HFFc6 (cell line): ENCODE measurements at places on chromosomes 4 and X.

- no peak for DNase-seq
Measured at GRCh38 chrX:138986866-138987265, 275.3 kb upstream of the FGF13 start.

- DNase-seq = no peak
Measured at GRCh38 chr4:98946359-98946758, 17.4 kb upstream of the EIF4E start.

DNA sequence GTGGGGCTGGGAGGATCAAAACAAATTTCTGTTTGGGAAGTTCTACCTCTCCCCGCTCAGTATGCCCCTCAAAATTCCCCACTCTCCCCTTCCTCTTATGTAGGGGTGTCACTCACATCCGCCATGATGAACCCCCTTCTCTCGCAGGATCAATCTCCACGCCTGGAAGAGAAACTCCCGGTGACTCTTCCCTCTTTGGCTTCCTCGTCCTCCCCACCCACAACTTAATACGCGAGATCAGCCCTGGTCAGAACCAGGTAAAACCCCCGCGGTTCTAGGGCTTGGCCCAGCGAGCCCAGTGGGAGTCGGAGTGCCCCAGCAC, 427 bp downstream of the LAMTOR3 start:
- no peak for DNase-seq

GRCh38 chr4:81796790-81797528, 325.3 kb upstream of the RASGEF1B start:
- DNase-seq = no peak

DNA sequence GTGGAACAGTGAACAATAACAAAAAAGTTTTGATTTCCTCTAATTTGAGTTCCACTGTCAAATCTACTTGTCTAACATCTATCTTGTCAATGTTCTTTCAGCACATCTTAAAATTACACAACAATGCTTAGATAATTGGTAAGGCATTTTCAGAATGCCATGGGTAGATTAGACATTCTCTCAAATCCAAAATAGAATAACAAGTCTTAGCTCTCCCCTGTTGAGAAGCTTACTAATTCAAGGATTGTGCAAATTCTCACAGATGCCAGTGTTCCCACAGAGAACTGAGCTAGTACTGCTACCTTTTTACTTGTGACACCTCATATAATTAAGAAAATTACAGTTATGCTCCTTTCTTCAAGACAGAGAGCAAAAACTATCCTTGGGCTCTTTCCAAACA, 2442.0 kb downstream of the PCDH7 start:
- DNase-seq = no peak

DNA sequence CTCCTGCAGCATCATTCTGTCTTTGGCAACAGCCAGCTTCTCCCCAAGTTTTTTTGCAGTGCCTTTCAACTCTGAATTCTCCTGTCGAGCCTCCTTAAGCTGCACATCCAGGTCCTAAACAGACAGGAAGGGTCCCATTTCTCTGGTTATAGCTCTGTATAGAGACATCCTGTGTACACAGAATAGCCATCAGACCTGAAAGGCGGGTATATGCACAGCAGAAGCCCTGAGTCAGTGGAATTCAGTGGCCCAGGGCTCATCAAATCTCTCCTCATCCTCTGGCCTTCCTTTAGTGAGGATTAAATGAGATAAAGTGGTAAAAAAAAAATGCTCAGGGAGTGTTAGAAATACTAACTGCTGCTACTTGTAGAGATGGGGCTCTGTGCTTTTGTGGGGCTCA, 73.8 kb downstream of the FAM184B start:
- no peak for DNase-seq

DNA sequence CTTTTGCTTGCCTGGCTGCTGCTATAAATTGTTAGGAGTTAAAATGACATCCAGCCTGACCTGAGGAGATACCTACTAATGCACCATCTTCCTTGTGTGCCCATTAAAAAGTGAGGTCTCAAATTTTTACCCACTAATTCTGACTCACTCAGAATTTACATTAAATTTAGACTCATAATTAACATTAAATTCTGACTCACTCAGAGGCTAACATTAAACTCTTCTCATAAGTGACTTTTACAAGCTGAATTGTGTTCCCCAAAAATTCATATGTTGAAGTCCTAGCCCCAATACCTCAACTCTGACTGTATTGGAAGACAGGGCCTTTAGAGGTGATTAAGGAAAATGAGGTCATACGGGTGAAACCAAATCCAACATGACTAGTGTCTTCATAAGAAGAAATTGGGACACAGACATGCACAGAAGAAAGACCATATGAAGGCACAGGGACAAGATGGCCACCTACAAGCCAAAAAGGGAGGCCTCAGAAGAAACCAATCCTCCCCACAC, 11.8 kb downstream of the CASP6 start:
- DNase-seq = peak; percentile 54

DNA sequence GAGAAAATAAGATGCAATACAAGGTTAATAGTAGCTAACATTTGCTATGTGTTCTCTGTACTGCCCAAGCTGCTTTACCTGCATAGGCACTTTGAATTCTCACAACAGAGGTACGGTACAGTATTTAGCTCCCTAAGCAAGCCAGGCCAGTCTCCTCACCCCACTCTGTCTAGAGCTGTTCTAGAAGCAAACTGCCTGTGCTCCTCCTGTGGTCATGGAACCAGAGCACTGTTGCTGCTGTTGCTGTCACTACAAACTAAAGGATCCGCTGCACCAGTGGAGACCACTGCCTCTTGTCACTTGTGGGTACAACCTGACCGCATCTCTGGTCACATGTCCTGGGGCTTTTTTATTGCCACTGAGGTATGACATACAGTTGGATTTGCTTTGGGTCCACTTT, 19.6 kb downstream of the ZNF330 start:
- DNase-seq = no peak

- no peak for DNase-seq
Measured at GRCh38 chrX:40005292-40006011, 92.3 kb downstream of the BCOR start.

- DNase-seq = peak; percentile 18
Measured at GRCh38 chr4:127203562-127204200, 429.1 kb upstream of the INTU start.

DNA sequence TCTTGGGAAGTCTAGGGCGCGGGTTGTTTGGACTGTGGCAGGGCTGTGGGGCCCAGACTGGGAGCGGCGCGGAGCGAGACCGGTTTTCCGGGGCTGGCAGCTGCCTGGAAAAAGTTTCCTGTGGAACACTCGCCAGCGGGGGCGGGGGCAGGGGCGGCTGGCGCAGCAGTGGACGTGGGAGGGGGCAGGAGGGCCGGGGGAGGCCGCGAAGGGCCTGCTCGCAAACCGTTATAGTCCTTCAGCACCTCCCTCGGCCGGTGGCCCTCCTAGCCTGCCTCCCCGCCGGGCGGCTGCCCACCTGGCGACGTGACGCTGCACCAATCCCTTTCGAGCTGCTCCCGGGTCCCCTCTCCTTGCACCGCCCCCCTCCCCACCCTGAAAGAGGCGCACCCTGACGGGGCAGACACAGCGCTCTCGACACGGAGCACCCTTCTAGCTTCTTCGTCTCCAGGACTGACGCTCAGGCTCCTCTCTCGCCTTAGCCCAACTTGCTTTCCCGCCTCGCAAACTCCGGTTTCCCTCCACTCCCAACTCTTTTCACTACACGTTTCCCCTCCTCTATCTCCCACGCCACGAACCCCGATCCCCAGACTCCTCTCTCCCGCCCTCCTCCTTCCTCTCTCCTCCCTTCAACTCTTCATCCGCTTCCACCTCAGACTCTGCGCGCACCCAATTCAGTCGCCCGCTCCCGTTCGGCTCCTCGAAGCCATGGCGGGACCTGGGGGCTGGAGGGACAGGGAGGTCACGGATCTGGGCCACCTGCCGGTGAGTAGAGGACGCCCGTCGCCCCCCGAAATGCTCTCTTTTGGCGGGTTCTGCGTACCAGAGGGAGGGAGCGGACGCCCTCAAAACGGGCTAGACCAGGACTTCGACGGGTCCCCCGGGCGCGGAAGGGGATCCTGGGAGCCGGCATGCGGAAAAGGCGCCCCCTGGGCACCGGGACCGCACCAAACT, at the start of gene NRK:
TSS of gene NRK (plus strand) at position 402 of the 954 bp plus-strand sequence. CDS start at position 709, 307 bp downstream.
- no peak for DNase-seq

DNA sequence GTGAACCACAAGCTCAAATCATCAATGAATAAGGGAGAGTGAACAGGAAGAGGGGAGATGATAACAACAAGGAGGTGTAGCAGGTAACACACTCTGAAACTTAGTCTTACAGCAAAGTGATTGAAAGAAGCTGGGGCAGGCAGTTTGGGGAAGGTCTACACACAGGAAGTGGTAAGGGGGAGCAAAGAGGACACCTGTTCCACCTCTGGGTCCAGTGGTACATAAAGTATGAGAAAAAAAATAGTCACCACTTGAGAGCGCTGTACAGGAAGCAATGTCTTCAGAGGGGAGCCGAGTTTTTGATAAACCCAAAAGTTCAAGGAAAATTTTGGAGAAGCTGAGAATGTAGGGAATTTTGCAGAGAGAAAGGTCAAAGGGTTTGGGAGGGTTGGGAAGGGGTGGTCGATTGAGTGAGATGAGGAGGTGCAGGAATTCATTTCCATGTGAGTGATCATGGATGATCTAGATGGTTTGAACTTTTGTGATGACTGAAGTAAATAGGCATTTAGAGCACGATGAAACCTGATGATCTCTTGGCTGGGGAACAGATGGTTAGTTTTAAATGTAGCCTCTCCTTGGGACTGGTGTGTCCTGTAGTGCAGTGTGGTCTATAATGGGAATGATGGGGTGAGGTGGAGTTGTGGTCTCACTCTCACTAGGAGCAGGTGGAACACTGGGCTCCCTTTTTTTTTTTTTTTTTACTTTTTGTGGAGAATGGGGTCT, 142.0 kb downstream of the RBMX2 start:
- no peak for DNase-seq

- DNase-seq = no peak
Measured at GRCh38 chr4:140448162-140448561, 20.7 kb upstream of the CLGN start.

DNA sequence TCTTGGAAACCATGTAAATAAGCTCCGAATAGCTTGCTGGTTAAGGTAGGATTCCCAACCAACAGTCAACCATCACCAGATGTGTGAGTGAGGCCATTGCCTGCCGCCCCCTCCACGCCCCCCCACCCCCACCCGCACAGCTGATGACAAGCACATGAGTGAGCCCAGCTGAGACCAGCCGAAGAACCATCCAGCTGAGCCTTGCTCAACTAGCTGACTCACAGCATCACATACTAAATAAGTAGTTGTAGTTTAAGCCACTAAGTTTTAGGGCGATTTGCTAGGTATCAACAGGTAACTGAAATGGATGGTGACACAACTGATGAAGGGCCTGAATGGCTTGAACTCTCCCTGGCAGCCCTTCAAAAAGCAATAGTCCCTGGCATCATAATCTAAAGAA, 1.6 kb upstream of the CCDC149 start:
- DNase-seq = no peak

- no peak for DNase-seq
Measured at GRCh38 chrX:72040506-72040905, 91.2 kb downstream of the RTL5 start.

DNA sequence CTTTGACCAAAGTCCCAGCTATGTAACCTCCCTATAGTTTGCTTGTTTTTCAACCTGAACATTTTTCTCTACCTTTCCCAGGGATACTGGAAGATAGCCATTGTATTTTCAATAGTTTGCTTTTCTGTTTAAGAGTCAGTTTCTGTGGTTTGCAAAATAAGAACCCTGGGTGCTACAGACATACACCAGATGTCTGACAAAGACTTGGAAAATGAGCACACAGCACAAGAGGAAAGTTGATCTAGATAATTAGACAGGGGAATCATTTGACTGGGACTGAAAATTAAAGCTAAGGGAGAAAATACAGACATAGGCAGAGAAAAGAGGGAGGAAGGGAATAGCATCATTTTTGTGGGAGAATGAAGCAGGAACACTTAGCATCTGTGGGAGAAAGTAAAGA, 218.3 kb upstream of the CNKSR2 start:
- DNase-seq = no peak

DNA sequence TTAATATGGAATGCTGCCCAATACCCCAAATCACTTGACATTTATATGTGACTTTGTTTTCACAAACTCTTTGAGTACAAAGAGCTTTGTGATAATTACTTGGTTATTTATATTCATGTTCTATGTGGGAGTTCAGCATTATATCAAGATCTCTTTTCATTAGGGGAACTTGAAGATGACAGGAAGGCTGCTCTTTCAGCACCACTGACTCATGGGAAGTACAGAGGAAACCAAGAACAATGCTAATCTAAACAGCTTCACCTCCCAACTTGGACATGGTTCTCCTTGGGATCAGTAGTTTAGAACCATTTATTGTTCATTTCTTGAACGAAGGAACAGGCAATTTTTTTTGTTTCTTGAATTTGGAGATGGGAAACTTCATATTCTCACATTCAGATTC, 184.0 kb upstream of the AFF2 start:
- DNase-seq = no peak

DNA sequence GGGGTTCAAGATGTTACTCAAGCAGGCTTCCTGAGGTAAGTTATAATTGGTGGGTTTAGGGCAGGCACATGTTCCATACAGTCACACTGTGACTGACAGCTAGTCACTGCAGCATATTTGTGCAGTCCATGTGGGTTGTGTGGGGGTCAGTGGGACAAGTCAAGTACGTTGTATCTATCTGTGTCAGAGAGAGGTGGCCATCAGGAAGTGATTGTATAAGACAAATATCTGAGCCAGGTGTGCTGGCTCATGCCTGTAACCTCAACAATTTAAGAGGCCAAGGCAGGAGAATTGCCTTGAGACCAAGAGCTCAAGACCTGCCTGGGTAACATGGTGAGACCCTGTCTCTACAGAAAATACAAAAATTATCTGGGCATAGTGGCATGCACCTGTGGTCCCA, 509.3 kb downstream of the CENPC start:
- no peak for DNase-seq

DNA sequence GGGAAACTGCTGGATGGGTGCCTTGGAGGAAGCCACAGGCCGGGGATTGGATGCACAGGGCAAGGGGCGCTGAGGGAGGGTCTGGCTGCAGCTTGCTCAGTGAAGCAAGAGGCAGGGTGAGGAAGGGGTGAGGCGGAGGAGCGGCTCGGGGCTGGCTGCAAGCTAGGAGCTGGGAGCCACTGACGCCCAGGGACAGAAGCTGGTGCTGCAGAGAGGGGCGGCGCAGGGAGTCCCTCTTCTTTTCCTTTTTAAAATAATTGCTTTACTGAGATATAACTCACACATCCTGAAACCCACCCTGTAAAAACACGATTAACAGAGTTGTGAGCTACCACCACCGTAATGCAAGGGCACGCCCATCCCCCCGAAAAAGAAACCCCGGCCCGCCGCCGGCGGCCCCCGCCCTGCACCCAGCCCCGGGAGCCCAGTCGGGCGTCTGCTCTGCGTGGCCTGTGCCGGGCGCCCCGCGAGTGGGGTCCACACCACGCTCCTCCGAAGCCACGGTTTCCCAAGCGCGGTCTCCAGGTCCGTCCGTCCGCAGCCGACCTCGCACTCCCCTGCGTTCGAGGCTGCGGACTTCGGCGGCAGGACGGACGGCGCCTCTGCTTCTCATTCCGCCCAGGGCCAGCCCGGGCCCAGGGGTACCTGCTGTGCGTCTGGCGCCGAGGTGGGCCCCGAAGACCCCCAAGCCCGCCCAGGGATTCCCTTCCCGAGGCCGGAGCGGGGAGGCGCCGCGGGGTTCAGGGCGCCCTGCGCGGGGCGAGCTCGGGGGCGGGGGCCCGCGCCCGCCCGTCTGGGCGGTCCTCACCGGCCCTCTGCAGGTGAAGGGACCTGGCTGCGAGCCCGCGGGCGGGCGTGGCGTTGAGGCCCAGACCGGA, 866 bp upstream of the UVSSA start:
- peak; percentile 23 for DNase-seq
